ENCODE measurements at places on chromosomes 5 and 9. TPM values are rescaled to one million over a fixed set of nuclear protein-coding genes. Genes with fewer than 3 reads are reported as not detected.

The FYB1 gene
- not detected for total RNA-seq

GRCh38 chr5:163305655-163306054, 131.7 kb upstream of the CCNG1 start:
- DNase-seq: no peak

DNA sequence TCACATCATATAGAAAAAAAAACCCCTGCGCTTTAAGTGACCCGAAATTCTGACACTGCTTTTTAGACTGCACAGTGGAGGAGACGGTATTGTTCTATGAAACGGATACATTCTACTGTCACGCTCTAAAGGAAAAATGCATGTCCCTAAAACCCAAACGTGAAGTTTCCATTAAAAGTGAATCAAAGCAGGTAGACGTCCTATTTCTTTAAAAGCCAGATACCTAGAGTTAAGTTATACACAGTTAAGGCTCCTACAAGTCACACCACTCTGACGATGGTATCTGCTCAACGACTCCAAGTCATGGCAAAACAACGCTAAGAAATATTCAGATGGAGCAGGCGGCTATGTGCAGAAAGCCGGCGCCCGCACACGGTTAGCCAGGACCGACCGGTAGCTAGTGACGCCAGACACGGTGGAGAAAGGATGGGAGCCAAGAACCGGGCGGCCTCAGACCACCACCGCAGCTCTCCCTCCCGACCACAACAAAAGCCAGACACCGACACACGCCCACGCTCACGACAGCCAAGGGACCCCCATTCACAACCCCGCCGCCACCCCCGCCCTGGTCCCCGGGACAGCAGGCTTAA, 734 bp downstream of the SKP1 start:
- DNase-seq: peak; percentile 32

DNA sequence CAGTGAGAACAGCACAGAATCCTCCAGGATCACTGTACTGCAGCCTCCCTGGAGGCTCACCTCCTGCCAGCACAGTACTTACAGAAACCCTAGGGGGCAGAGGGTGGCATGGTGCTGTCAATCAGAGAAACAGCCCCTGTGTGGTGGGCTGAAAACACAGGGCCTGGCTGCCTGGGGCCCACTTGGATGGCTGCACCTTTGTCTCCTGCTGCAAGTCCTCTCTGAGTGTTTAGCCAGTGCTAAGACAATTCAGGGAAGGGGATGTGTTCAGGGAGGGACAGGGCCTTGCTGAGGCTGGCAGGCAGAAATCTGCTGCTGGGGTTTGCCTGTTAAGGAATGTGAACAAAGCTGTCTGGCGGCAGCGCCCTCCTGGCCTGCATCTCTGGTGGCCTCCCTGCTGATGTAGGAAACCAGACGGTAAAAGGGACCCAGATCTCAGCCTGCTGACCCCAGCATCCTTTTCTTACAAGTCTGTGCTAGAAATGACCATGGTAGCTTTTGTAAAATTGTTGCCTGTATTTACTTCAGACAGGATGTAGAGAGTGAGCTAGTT, 39.5 kb downstream of the PRRC2B start:
- no peak for DNase-seq

DNA sequence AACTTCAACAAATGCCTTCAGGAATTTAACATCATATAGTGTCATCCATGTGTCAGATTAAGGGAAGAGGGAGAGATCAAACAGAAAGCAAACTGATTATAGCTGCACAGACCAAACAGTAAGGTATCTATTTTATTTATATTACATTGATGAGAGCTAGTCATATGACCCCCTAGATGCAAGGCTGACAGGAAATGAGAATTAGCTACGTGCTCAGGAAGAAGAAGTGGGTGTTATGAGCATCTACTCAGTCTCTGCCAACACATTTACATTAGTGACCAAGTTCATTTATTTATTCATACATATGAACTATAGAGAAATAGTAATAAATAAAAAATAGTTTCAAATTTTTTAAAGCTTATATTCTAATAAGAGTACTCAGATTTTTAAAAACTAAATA, 787.3 kb downstream of the KCTD16 start:
- DNase-seq: no peak

The MPDZ gene
- total RNA-seq: 76.1 TPM

GRCh38 chr5:106600803-106601202, 1069.9 kb downstream of the EFNA5 start:
- no peak for DNase-seq

GRCh38 chr5:134445856-134446818, 34.5 kb upstream of the CDKN2AIPNL start:
- no peak for DNase-seq

The CTNNA1 gene
- 282 TPM for total RNA-seq

DNA sequence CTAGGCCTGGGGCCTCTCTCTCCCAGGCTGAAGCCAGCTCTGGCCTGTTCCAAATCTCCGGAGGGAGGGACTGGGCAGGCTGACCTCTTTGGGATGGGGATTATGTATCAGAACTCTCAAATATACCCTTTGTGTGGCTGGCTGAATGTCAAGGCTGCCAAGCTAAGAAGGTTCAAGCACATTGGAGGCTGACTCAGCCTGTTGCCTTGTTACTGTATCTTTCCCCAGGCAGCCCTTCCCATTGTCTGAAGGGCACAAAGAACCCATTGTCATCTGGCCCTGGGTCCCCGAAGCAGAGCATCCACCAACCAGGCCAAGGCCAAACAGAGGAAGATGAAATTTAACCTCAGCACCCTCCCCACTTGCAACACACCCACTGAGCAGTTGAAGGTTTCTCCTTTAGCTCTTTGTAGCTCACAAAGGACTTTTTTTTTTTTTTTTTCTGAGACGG, 7.3 kb upstream of the SPARC start:
- DNase-seq: no peak

DNA sequence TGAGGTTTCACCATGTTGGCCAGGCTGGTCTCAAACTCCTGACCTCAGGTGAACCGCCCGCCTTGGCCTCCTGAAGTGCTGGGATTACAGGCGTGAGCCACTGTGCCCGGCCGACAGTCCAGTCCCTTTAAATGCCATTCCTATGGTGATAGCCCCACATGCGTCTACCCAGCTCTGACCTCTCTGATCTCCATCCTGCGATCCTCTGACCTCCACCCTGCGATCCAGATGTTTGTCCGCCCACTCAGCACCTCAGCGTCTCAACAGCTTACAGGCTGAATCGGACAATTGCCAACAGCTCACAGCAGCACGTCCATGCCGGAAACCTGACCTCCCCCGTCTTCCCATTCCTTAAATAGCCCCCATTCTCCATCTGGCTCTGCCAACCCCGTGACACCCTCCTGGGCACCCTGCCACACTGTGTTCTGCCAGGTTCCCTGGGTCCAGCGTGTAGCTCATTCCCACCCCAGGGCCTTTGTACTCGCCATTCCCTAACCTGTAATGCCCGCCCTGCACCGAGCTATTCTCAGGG, 44.0 kb upstream of the RNU6ATAC start:
- DNase-seq: no peak

DNA sequence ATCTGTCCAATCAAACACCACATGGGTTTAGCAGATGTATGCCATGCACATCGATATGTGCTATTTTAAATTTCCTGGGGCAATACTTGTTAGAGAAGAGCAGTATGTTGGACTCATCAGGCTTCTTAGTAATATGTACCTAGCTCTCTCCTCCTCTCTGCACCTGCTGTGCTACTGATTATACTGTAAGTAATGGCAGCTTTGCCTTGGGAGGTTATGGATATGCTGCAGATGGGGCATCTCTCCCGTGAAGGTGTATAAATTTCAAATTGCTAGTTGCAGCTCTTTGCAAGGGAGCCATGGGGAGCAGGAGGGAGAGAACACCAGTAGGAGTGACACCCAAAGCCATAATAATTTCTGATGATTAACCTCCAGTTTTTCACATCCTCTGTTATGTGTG, 101.5 kb downstream of the SPATA31D1 start:
- DNase-seq: no peak

GRCh38 chr5:63686938-63687337, 275.3 kb downstream of the HTR1A start:
- DNase-seq: no peak

- no peak for DNase-seq
Observed at GRCh38 chr9:81317939-81318338, 371.4 kb downstream of the TLE1 start.

- no peak for DNase-seq
Observed at GRCh38 chr9:133108794-133109641, 12.0 kb downstream of the RALGDS start.

The SPATA31E1 gene
- total RNA-seq: 0.21 TPM

DNA sequence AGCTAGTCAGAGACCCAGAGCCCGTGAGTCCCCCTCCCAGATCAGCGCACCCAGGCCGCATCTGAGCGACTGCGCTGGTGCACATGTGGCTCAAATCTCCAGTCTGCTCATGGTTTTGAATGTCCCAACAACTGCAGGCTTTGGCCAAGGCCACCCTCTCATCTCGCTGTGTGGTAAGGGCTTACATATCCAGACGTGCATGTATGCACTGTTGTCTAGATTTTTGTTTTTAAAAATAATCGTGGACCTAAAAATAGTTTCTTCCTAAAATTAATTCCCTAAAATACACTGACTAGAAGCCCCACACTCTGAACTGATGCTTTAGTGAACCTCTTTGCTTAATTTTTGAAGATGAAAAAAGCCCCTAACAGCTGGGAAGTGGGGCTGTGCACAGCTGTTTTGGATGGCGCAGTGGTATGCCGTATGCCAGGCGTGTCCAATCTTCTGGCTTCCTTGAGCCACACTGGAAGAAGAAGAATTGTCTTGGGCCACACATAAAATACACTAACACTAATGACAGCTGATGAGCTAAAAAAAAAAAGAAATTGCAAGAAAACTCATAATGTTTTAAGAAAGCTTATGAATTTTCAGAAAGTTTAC, 143.0 kb upstream of the LHFPL2 start:
- DNase-seq: no peak

The LEAP2 gene
- total RNA-seq: 2.9 TPM

DNA sequence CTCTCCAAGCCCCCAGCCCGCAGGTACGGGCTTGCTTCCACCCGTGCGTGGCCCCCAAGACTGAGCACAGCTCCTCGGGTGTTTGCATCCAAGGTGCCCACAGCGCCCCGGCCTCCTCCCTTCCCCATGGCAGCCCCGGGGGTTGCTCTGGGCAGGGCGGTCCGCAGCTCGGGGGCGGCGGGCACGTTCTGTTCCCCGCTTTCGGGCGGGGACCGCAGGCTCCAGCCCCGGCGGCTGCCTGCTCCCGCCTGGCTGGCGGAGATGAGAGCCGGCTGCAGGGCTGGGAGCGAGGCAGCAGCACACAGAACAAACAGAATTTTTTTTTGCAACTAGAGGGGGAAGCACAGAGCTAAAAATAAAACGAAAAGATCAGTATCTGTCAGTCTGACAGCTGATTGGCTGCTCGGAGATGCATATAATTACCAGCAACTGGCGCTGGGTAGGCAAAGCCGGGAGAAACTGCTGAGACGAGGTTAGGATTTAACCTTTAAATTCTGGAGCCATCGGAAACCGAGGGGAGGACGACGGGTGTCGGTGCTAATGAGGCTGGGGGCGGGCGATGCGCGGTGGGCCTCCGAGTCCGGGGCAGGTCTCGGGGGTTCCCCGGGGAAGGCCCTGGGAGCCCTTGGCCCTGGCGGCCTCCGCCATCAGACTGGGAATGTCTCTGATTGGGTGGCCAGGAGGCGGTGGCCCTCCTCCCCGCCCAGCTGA, 142.7 kb upstream of the IER5L start:
- no peak for DNase-seq

DNA sequence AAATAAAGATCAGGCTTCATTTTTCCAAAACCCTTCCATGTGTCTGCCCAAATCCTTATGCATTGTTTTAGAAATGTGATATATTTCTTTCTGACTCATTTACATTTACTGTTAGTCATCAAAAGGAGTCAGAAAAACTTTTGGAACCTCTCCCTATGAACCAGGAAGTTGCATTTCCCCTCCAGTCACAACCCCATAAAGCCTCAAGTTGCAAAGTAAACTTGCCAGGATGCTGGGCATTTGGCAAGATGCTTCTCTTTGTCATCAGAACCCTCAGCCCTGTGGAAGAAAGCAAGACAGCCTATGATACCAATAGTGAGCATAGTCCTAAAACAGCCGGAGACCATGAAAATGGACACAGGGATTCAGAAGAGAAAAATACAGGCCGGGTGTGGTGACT, 84.2 kb downstream of the MUSK start:
- no peak for DNase-seq

DNA sequence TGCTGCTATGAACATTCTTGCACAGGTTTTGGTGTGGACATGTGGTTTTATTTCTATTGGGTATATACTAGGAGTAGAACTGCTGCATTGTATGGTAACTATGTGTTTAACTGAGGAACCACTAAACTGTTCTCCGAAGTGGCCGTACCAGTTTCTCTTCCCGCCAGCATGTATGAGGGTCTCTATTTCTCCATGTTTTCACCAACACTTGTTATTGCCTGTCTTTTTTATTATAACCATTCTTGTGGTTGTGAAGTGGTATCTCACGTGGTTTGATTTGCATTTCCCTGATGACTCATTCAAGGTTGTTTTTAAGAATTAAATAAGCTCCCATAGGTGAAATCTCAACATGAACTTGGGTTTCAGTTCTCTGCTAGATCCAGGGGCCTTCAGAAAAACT, 19.4 kb downstream of the PDE8B start:
- no peak for DNase-seq

GRCh38 chr9:81683704-81684103, 5.6 kb downstream of the TLE1 start:
- DNase-seq: no peak

DNA sequence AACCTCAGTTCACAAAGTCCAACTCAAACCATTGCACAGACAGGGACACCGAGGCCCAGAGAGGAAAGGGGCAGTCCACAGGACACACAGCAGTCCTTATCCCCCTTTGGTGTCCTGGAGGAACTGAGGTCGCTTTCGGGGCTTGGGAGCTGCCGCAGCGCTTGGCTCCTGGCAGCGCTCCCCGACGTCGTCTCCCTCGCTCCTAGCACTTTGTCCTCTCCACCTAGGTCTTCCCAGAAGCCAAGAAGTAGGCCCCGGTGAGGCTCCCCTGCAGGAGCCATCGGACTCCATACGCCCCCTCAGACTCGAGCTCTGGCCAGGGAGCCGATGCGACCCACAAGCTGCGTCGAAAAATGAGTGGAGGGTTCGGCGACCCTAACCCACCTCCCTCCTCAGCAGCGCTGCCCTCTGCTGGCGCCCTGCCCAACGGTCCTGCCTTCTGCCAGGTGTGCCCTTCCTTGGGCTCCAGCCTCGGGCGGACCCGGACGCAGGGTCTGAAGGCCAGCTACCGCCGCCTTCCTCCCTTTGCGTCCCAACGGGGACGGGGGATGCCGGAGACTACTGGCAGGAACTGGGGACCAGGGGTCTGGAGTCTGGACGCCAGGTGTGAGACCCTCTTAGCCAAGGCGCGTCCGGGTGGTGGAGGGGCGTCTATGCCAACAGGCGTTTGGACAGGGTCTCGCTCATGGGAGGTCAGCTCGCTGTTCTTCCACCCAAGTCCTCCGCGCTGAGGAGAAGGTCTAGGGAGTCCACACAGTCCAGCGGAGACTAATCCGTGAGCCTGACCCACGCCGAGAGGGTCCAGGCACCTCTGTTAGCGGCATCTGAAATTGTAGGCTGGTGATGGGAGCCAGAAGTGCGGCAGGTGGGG, 2.1 kb upstream of the PRDM12 start:
- DNase-seq: no peak

GRCh38 chr5:132457371-132458225, 33.0 kb downstream of the IRF1 start:
- no peak for DNase-seq

GRCh38 chr9:135306699-135307098, 172.9 kb upstream of the PPP1R26 start:
- no peak for DNase-seq

Data from neural crest cell (in vitro differentiated cells).